ENCODE measurements at places on chromosomes 16 and 17.

GRCh38 chr17:78401246-78401645 is 22.8 kb downstream of the PGS1 start:
- no peak for DNase-seq

DNA sequence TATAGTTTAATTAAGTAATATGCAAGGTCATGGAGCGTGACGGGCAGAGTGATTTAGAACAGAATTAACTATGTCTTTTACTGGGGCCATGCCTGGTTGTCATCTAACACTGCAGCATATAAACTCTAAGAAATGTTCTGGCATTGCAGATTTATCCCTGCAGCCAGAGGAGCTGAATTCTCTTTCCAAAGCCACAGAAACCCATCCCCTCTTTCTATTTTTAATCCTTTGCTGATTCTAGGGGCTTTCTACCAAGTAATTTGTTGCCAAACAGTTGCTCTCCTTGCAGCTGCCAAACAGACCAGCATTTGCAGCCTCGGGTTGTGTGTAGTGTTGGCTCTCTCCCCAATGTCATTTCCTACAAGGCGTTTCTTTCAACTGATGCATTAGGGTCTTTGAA is 243.2 kb upstream of the MON1B start:
- DNase-seq = no peak

DNA sequence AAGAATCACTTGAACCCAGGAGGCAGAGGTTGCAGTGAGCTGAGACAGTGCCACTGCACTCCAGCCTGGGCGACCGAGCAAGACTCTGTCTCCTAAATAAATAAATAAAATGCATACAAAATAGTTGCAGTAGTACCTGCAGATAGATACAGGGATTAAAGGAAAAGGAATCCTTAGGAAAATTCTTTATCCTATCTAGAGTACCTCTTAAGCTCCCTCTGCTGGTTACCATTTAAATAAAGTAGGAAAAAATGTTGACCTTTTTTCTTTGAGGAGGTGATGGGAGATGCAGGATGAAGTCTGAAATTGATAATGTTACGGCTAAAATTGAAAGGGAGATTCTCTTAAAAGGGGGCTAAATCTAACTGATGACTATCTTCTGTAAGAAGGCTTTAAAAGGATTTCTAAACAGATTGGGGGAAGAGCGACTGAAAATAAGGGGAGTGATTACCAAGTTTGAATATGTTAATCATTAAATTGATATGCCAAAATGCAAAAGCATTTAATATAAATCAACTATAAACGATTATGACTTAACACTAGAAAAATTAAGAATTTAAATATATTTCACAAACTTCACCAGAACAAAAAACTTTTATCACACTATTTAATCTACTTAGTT is 29.4 kb downstream of the C16orf87 start:
- no peak for DNase-seq

- no peak for DNase-seq
These were observed 84.8 kb downstream of the KATNIP start for GRCh38 chr16:27634779-27635178.

DNA sequence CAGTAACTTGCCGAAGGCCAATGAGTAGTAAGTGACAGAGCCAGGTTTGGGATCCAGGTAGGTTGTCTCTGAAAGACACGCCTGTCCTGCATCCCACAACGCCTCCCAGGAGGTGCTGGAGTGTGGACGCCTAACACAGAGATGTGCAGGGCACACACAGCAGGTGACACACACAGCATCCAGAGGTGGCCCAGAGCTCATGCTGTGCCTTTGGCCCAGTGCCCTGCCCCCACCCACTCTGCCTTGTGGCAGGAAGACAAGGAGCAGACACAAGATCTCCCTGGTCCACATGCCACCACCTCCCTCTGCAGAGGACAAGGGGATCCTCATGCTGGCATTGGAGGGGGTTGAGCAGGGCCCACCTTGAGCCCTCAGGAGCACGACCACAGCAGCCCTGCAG is 14.7 kb upstream of the STH start:
- DNase-seq = no peak

DNA sequence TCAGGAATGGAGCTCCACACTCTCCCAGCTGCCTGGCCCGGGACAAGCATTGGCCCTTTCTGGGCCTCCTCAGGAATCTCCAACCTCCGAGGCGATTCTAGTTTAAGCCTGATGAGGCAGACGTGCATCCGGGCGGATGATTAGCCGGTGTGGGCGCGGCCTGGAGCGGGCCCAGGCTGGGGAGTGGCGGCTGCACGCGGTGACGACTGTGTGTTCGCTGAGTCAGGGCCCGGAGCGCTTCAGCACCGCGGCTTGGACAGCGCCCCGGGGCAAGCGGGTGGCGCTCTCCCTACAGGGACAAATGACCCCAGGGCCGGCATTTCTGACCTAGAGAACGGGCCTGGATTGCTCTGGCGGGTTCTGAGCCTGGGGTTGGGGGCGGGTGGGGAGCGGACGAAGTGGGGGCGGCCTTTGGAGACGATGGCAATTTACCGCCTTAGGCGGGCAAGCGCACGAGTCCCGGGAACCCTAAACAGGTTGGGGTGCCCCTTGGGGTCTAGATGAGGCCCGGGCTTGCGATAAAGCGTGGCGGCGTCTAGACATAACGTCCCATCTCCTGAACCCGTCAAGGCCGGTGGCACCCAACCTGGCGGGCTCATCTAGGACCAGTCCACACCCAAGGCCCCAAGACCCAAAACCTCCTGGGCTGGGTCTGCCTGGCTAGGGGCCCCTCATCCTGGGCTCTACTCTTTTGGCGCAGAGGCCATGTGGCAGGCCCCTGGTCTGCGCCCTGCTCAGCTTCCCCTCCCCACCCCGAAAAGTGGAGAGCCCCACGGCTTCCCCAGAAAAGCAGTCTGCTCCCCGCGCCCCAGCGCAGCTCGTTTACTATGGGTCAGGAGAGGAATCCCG is 22.3 kb upstream of the ZNHIT3 start:
- no peak for DNase-seq

GRCh38 chr16:17313085-17313611 is 157.6 kb downstream of the XYLT1 start:
- no peak for DNase-seq

DNA sequence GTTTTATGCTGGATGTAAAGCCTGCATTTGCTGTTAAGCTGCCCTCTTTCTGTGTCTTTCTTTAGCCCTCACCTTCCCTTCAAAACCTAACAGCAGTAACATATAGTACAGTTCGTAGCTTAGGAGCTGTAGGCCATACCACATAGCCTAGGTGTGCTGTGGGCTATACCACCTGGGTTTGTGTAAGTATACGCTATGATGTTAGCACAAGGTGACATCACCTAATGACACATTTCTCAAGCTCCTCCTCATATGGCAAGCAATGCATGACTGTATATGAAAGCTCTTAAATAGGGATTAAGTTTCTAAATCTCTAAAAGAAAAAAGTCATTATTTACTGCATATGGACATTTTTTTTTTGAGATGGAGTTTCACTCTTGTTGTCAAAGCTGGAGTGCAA is 57.8 kb upstream of the TMEM97 start:
- no peak for DNase-seq

- DNase-seq = no peak
These were observed 73.6 kb downstream of the IL21R start for GRCh38 chr16:27475561-27475960.

GRCh38 chr17:29148257-29148789 is 31.9 kb downstream of the MYO18A start:
- DNase-seq = no peak

DNA sequence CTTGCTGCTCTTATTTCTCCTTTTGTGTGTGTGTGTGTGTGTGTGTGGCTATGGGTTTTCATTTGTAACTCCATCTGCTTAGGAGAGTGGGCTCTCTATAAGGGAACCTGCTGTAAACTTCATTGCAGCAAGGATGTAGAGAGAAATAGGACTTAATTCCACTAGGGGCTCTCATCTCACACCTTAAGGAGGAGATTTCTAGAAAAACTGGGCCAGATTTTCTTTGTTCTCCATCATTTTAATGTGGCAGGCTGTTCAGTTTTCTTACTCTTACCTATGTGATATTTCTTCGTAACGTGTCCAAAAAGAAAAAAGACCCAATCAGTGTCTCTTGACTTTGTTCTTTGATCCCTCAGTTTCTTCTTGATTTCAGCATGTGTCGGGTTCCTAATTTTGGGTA is 4.5 kb upstream of the CASC3 start:
- no peak for DNase-seq

GRCh38 chr17:7043497-7044198 is at the start of gene SLC16A11:
Gene SLC16A11, minus strand, starts transcription at chr17:7044092. Its CDS starts 579 bp downstream, at chr17:7043513.
- DNase-seq = no peak

- DNase-seq = no peak
These were observed 34.4 kb downstream of the N4BP1 start for GRCh38 chr16:48575471-48576050.

DNA sequence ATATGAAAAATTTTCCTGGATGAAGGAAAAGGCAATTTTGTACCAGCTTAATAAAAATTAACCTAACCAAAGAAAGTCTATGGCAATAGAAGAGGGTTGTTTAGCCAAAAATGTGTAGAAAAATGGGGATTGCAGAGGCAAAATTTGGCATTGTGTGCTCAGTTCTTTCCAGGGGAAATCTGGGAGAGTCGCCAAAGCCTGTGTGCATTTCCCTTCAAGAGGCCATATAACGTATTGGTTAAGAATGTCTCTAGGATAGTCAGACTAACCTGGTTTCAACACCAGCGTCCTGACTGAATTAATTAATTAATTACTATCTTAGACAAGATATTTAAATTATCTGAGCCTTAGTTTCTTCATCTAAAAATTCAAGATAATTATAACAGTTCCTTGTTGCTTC is 44.8 kb upstream of the HLF start:
- DNase-seq = no peak

- DNase-seq = no peak
These were observed 103.3 kb downstream of the SLC39A11 start for GRCh38 chr17:72989074-72989610.

DNA sequence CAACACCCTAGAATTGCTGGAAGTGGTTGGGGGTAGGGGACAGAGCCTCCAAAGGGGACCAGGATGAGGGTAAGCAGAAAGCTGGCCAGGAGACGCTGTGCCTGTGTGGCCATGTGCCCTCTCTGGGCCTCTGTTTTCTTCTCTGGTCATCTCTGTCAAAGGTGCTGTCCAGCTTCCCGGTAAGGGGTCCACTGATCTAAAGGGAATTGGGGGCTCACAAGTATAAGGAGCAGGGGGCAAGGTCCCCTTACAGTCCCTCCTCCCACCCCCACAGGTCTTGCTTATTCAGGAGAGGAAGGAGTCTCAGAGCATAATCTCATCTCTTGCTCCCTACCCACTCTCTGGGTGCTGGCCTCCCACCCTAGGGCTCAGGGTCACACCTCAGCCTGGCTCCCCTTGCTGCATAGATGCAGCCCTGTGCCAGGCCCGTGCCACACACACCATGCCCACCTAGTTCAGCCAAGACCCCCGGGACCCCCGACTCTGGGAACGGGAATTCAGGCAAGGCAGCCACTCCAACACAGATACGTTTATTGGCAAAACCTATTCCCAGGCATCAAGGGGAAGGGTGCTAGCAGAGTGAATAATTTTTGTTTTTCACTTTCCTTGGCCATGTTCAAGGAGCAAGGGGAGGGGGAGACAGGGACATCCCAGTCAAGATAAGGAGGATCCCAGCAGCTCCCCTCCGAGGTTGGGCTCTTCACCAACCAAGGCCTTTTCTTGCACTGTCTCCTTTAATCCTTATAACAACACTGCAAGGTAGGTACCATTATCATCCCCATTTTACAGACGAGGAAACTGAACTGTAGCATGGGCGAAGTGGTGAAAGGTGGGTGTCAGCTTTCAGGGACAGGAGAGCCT is 19.8 kb downstream of the SLC4A1 start:
- no peak for DNase-seq

DNA sequence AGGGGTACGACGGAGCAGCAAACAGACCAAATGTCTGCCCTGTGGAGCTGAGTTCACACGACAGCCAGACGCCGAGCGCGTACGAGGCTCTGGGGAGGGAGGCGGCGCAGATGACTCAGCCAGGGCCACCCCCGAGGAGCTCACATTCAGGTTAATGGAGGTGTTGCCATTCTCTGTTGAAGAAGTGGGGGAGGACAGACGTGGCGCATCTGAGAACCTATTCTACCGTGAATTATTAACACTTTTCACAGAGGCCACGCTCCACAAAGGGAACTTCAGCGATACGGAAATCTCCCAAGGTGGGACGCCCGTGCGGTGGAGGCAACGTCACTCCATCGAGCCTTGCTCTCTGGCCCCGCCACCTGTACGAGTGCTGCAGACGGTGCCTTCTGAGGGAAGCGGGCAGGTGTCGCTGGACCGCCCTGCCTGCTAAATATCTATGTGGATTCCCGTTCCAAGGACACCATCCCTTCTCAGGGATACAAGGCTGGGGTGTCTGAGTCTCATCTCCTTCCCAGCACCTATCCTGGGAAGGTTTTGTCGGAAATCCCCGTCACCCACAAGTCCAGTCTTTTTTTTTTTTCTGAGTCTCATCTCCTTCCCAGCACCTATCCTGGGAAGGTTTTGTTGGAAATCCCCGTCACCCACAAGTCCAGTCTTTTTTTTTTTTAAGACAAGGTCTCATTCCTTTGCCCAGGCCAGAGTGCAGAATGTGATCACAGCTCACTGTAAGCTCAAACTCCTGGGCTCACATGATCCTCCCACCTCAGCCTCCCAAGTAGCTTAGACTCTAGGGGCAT is 19.0 kb downstream of the ABR start:
- no peak for DNase-seq

GRCh38 chr17:75927286-75927922 is 13.4 kb downstream of the FBF1 start:
- no peak for DNase-seq

- DNase-seq = no peak
These were observed 3.9 kb upstream of the SPATA20 start for GRCh38 chr17:50542795-50543774.

GRCh38 chr17:27755706-27756466 is 44.4 kb downstream of the NOS2 start:
- DNase-seq = no peak

- no peak for DNase-seq
These were observed at the start of gene B4GALNT2 for GRCh38 chr17:49132699-49133364. Gene B4GALNT2, plus strand, starts transcription at chr17:49132769. Its CDS starts 24 bp downstream, at chr17:49132793.

DNA sequence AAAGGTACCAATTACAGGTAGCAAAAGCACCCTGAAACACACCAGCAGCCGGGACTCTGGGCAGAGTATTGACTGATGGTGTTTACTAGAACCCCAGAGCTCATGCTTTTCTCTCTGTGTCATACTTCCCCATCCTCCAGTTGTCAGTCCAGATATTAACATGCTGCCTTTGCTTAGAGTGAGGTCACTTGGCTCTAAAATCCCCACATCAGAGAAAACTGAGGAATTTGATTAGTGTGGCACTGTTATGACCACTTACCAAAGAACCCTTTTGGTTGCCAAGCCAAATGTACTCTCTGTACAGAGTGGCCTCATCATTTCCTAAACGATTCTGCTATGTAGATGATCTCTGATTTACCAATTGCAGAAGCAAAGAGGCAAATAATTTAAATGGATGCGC is 80.4 kb downstream of the ABCC12 start:
- DNase-seq = no peak

DNA sequence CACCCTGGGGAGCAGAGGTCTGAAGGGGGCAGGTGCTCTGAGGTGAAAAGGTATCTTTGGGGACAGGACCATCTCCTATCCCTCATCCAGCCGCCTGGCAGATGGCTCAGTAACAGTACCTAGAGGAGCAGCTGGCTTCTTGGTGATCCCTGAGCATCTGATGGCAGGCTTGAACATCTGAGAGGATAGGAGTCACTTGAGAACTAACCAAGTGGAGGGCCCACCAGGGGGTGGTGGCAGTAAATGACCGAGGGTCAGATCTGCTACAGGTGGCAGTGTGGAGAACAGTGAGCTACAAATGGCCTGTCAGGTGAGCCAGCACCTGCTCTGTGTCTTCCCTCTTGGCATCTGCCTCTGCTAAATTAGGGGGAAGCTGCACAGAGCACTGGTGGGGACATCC is 13.8 kb downstream of the HROB start:
- no peak for DNase-seq

GRCh38 chr17:58335779-58336455 is 7.3 kb upstream of the TSPOAP1 start:
- no peak for DNase-seq
